ENCODE measurements at places on chromosomes 1 and 21.

DNA sequence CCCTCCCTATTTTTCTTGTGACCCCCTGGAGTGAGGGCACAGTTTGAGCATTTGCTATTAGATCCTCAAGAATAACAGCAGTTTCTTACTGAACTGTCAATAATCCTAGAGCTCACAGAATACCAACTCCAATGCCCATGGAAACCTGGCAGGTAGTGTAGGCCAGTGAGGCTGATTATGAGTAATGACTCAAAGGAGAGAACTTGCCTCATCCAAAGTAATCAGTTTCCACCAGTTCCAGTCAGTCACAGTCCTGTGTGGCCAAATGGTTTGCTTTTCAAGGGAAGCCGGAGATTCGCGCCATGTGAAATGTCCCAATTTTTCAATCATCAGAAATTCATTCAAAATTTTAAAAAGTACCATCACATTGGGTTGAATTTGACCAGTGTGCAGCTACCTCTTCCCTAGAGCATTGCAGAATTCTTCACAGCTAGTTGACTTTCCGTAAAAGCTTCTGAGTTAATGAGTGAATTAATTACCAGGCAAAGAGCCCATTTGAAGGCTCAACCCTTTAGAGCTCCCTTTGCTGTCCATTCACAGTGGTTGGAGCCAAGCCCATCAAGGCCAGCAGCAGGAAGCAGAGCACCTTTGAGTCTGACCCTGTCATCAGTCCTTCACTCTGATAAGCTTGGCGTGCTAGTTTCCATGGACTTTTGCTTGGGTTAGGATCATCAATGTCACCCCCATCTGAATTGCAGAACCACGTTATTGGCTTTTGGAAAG, 170.3 kb downstream of the KAZN start:
- H3K4me1 ChIP-seq = no peaks in the 10 kb centered on the region
- DNase-seq = no peak
- H3K4me3 ChIP-seq = no peak overlapping the region
- H3K36me3 ChIP-seq = no peaks in the 10 kb centered on the region

DNA sequence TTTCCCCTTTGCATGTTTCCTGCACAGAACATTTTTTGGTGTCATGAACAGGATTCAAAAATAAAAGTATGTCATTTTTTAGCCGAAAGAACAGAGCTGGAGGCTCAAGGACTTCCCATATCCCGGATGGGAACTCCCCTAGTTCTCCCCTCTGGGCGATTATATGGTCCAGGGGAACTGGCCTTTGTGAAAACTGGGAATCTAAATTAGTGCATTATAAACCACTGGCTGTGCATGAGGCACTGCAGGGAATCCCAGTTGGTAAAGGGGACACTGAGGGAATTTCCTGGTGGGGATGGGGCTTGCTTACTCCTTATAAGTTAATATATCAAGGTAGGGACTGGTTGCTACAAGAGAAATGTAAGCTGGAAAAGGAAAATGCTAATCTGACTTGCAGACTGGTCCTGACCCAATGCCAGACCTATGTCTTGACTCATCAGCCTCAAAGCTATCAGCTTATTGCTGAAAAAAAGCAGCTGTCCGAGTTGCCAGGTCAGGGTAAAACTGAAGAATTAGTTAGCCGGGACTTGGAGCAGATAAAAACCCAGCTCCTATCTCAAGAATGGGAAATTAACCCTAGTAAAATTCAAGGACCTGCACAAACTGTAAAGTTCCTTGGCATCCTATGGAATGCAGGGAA, 122.6 kb downstream of the FCRL5 start:
- H3K4me1 ChIP-seq = no peaks in the 10 kb centered on the region
- no peak overlapping the region for H3K27ac ChIP-seq
- H3K36me3 ChIP-seq = no peaks in the 10 kb centered on the region
- peak; percentile 52 for DNase-seq

DNA sequence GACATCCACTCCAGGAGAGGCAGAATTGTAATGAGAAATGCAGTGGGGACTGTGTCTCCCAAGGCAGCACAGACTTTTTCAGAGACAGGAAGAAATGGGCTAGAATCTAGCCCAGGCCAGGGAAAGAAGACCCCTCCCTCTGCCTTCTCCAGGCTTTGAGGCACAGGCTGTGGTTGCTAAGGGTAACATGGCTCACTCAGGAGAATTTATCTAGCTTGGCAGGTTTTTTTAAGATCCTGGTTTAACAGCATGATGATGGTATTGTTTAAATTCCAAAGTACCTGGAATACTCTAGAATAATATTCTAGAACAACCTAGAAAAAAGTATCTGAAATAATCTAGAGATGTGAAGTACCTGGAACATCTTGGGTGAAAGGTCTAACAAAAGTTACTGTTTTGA, 125.6 kb downstream of the URB2 start:
- H3K4me1 ChIP-seq = peaks cover 6% of the 10 kb centered on the region
- H3K4me3 ChIP-seq = no peak overlapping the region
- DNase-seq = no peak

GRCh38 chr1:7407544-7407895, 363.6 kb upstream of the VAMP3 start:
- H3K4me3 ChIP-seq = no peak overlapping the region
- DNase-seq = no peak
- no peaks in the 10 kb centered on the region for H3K4me1 ChIP-seq
- H3K36me3 ChIP-seq = no peaks in the 10 kb centered on the region

- H3K4me1 ChIP-seq = no peaks in the 10 kb centered on the region
- H3K27ac ChIP-seq = no peak overlapping the region
Observed at GRCh38 chr21:45780647-45781046, 137.1 kb downstream of the PCBP3 start.

DNA sequence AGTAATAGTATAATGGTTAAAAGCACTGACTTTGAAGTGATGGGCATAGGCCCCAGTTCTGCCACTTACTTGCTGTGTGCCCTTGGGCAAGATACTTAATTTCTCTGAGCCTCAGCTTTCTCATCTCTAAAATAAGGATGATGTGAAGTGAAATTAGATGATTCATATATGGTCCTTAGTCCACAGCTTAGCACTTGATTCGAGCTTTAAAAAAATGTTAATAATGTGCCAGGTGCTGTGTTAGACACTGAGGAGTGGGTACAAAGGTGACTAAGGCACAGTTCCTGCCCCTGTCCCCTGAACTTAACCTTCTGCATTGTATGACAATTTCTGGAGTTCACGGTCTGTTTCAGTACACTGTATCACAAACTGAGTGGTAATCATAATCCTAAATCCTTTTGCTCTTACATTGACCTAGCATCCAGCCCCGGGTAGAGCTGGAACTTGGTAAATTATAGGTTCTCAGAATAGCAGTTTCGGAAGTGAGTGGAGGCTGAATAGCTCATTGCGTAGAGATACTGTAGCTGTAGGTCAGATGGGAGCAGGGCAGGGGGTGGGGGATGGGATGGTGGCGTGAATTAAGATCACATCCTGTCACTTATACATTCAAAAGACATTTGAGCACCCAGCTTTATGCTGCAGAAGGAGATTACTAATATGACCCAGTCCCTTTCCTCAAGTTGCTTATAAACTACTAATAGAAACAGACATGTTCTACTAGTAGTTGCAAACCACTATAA, 1.5 kb downstream of the ZNF691 start:
- no peaks in the 10 kb centered on the region for H3K36me3 ChIP-seq
- DNase-seq = no peak
- H3K4me1 ChIP-seq = peaks cover 27% of the 10 kb centered on the region
